ENCODE measurements at places on chromosomes 7 and 10. TPM values are rescaled to one million over a fixed set of nuclear protein-coding genes. Genes with fewer than 3 reads are reported as not detected.

DNA sequence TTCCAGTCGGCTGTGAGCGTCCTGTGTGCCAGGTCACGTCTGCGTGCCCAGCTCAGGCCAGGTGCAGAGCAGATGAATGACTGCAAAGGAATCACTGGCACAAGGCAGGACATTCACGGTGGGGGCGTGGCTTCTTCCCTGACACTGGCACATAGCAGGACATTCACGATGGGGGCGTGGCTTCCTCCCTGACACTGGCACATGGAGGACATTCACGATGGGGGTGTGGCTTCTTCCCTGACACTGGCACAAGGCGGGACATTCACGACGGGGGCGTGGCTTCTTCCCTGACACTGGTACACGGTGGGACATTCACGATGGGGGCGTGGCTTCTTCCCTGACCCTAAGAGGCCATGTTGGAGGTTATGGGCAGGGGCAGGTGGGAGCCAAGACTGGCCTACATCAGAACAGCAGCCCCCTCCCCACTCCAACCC, 64.3 kb downstream of the MYL10 start:
- peak; percentile 88 for DNase-seq

GRCh38 chr7:150409300-150410030, 30.3 kb downstream of the ZNF775 start:
- no peak for DNase-seq

DNA sequence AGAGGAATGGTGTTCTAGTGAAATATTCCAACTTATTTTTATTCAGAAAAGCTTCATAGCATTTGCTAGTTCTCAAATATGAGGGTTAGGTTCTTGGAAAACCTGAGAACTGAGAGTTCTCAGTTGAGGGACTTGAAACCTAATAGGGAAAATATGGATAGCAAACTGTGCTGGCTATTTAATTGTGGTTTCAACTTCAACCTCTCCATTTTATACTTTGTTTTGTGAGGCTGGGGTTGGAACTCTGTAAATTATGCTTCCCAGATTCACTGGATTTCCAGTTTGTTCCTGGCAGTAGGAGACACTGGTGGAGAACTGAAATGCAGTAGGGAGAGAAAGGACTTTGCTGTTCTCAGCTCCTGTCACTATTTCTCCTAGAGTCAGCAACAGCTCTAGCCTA, 52.7 kb downstream of the CDK14 start:
- DNase-seq = no peak

- DNase-seq = no peak
These were observed 740.4 kb downstream of the GATA3 start for GRCh38 chr10:8794860-8795259.

DNA sequence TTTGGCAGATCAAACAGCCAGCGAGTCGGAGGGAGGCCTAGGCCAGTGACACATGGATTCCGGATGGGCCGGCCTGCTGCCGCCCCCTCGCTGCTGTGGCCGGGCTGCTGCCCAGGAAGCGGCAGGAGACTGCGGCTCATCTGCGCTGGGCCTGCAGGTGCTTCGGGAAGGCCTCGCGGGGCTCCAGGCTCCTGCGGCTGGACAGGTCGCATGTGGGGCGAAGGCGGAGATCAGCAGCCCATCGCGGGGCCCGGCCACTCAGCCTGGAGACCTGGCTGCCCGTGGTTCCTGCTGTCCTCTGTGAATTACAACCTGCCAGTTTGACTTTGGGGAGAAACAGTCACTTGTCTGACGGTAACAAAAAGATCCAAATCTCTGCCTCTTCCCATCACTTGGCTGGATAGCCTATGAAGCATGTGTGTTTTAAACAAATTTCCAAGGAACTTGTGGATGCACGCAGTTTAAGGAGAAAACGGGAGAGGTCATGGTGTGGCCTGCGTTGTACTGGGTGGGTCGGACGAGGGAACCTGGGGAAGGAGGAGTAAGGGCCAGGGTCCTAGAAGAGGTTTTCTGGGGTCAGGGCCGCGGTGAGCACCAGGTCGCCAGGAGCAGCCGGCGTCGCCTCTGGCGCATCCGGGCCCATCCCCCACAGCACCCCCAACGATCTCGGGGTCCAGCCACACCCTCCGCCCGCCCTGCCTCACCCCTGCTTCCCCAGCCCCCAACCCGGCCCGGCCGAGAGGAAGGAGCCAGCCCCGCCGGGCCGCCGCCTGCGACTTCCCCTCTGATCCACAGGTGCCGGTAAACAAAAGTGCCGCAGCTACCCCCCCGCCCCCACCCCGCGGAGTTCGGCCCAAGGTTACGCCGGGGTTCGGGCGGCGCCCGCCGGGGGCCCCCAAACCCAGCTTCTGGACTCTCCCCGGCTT, 1.6 kb downstream of the SPOCK2 start:
- peak; percentile 66 for DNase-seq

- DNase-seq = no peak
These were observed 471.4 kb downstream of the PTPRN2 start for GRCh38 chr7:158116235-158116634.

MDH2 gene
- 298 TPM for total RNA-seq
